ENCODE measurements at places on chromosomes 5 and 9.

GRCh38 chr5:96024683-96025475 lies 63.2 kb upstream of the ELL2 start:
- DNase-seq = no peak

DNA sequence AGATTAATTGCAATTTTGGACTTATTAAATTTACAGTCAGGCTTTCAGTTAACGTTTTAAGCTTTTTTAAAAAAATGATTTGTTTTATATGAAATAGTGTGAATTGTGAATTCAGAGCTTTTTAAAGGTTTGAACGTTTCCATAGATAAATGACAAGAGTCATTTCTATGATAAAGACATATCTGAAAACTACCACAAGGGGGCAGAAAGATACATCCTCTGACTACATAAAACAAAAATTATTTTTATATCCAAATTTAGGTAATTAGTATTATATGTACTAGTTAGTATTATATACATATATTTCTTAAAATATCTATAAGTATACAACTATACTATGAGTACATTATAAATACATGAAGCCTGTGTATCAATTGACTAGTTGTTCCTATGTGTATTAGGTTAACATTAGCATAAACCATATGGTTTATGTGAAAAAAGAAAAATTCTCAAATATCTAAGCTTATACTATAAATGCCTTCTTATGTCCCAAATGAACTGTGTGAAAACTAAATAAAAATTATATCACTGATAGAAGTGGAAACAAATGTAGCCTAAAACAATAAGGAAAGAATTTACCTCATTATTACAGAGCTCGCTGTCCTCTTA lies 155.2 kb downstream of the MEF2C start:
- DNase-seq = no peak

GRCh38 chr9:19924080-19924479 lies 135.2 kb upstream of the SLC24A2 start:
- no peak for DNase-seq

GRCh38 chr5:67178966-67179365 lies 17.6 kb downstream of the CD180 start:
- no peak for DNase-seq

- no peak for DNase-seq
These were observed 132.7 kb upstream of the GABRP start for GRCh38 chr5:170650850-170651249.
